ENCODE measurements at places on chromosomes 12 and 14.

GRCh38 chr12:10701843-10702242 is 21.3 kb downstream of the YBX3 start:
- no peak for DNase-seq

- DNase-seq, result no peak
Observed at GRCh38 chr14:101222362-101223070, 319.0 kb upstream of the RTL1 start.

DNA sequence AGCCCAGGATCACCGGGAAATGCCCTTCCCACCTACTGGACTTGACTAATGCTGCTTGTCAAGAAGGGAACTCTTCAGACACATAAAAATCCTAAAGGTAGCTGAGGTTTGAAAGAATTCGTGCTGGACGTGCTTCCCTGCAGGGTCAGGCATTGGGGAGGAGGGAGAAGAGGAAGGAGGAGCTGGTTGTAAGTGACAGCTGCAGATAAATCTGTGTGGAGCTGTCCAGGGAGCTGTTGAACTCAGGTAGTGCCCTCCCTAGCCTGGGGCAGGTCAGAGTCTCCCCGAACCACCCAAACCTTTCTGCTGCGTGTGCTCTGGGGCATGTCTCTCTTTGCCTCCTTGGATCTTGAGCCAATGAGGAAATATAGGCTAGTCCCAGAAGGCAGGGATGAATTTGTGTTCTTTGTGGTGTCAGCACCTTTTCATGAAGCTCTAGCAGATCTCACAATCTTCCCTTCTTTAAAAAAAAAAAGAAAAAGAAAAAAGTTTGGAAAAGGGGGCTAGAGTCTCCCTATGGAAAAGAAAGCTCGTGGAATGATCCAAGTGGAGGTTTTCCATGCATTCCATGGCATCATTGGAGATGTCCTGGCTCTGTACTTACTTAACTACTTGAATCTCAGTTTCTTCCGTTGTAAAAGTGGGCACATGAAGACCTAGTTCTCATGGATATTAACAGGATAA is 23.6 kb upstream of the FOS start:
- DNase-seq, result peak; percentile 58

GRCh38 chr14:62682208-62682607 is 363.1 kb downstream of the KCNH5 start:
- no peak for DNase-seq

GRCh38 chr12:125185740-125186470 is 120.7 kb downstream of the AACS start:
- DNase-seq, result peak; percentile 20

GRCh38 chr12:67068204-67068731 is 200.9 kb upstream of the CAND1 start:
- DNase-seq, result no peak

DNA sequence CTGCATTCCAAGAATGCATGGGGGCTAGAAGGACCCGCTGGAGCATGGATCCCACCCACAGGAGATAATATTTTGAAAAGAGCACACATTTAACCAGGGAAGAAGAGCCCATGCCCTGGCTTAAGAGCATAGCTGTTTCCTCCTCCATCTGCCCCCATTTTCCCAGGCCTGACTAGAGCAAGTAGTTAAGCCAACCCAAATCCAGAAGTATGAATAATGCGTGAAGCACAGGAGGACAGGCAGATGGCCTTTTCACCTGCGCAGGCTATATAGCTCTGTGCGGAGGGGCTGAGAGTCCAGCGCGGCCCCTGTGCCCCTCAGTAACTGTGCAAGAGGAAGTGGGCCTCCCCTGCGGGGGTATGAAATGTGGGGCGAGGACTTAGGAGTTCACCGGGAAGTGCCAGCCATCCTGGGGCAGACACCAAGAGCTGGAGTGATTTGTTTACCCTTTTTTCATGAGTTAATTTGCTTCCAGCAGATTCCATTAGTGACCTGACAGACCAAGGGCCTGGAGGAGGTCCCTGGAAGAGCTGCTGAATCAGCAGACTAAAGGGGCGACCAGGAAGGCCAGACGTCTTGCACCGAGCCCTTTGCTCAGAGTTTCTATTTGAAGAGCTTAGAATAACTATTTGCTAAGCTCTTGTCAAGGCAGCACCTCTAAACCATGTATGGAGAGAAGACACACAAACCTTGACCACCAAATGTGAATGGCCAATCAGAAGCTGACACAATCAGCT is 37.2 kb downstream of the DPF3 start:
- no peak for DNase-seq

- DNase-seq, result no peak
Observed at GRCh38 chr14:20563971-20564370, 3.1 kb upstream of the RNASE9 start.

DNA sequence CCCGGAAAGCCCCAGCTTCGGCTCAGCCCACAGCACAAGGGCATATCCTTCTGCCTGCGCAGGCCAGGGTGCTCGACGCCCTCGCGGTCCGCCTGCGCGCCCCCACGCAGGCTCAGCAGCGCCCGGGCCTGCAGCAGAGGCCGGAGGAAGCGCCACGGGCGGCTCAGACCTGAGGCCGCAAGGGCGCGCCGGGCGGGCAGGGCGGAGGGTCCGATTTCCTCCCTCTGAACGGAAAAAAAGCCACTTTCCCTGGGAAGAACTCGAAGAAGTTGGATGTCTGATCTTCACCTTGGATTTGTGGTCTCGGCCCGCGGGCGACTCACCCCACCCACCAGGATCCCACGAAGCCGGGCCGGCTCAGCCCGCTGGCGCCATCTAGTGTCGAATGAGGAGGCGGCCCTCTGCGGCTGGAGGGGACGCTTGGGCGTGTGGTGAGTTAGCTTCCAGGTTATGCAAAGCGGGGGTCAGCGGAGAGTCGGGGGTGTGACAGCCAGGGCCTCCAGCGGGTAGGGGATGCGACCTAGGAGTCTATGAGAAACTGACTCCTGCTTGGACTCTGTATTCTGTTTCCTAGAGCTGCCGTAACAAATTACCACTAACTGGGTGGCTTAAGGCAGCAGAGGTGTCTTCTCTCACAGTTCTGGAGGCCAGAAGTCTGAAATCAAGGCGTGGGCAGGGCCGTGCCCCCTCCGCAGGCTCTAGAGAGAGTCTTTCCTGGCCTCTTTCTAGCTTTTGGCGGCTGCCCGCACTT is 40.0 kb upstream of the SRSF5 start:
- DNase-seq, result peak; percentile 52

- DNase-seq, result peak; percentile 83
Observed at GRCh38 chr14:55107766-55108554, 21.1 kb upstream of the LGALS3 start.

GRCh38 chr14:99163446-99163845 is 108.6 kb downstream of the BCL11B start:
- DNase-seq, result no peak
